ENCODE measurements at places on chromosomes 1 and 21.
A peak's percentile ranks its signal among the peaks of the same experiment; 100 is the strongest.

DNA sequence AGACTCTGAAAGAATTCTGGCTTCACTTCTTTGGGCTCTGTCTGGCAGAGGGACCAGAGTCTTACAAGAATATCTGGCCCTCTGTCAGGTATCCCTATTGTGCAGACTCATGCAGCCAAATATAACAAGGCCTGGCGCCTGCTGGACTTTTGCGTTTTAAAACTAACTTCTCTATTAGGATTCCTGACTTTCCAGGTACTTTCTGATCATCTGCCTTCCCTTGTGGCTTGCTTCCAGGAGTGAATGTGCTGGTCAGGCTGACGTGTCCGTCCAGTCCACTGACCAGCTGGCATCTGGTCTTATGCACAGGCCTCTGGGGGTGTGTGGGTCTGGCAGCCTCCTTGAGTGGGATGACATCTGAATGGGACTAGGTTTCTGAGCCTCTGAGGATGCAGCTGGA lies 8.6 kb upstream of the RAB29 start:
- no peak for DNase-seq

- no peak for DNase-seq
Observed at GRCh38 chr1:63051356-63051755, 267.4 kb downstream of the ATG4C start.

DNA sequence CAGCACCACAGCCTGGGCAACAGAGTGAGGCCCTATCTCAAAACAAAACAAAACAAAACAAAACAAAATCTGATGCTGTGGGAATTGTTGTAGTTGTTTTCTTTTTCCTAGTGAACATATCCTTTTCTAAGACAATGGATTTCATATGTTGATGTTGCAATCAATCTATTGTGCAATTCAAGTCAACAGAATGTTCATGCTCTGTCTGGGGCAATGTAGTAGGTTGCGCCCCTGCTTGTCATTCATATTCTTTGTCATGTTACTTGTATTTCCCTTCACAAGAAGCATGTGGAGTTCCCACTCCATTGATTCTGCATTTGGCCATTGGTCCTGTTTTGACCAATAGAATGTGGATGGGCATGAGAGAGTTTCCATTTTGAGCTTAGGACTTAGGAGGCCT lies 223.9 kb downstream of the DUSP10 start:
- DNase-seq, result no peak

DNA sequence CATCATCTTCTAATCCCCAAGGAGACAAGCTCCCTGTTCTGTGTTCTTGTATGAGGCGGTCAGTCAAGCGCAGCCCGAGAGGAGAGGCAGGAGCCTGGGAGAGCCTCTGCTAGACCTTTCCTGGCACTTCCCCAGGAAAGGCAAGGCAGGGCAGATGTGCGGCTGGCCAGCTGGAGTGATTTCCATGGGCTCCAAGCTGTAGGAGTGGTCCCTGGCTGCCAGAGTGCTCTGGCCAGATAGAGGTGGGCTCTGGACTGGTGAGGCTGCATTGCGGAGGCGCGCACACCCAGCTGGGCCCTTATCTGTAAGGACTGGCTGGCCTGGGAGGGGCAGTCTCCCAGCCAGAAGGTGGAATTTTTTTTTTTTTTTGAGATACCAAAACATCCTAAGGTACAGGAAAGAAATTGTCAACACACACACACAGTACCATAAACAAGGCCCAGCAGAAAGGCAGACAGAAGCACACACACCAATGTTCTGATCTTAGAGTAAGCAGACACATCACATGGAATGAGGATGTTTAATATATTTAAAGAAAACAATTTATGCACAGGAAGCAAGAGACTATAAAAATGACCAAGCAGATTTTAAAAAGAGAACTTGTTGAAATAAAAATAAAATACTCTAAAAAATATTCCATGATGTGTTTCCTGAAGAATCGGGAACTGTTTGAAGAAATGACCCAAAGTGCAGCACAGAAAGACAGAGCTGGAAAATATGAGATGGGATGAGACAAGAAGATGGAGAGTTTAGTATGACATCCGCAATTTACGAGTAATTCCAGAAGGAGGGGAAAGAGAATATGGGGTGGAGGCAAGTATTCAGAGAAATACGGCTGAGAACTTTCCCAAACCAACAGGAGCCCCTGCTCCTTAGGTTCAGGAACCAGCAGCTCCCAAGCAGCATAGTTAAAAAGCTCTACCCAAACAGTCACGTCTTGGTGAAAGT lies 13.4 kb downstream of the IBA57 start:
- DNase-seq, result no peak

GRCh38 chr1:67348586-67349252 lies 41.0 kb downstream of the IL12RB2 start:
- DNase-seq, result no peak

DNA sequence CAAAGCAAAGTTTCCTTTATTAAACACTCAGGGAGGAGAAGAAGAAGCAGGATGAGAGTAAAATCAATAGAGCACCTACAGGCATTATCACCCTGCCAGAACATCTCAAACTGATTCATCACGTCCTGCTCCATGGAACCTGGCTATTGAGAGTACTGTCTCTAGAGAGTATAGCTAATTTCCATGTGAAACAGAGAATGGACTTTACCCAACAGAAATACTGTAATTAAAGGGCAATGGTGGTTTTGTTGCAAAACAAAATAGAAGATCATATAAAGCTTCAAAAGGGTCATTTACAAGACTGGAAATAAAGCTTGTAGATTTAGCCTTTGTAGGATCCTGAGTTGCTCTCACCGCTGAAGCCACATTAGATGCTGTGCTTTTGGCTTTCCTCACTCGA lies 69.3 kb downstream of the XCL1 start:
- DNase-seq, result no peak

DNA sequence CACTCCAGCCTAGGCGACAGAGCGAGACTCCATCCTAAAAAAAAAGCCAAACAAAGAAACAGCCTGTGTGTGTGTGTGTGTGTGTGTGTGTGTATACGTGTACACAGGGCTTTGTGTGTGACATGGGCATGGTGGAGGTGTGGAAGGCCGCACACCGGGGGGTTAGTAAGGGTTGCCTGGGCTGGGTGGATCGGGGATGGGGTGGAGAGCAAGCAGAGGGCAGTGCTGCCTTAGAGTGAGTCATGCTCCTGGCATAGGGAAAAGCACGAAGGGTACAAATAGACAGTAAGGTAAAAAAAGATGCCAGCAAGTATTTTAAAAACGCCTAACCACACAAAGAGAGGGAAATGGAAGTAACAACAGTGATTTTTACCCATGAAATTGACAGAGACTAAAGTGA lies 6.2 kb downstream of the PRMT2 start:
- DNase-seq, result no peak

DNA sequence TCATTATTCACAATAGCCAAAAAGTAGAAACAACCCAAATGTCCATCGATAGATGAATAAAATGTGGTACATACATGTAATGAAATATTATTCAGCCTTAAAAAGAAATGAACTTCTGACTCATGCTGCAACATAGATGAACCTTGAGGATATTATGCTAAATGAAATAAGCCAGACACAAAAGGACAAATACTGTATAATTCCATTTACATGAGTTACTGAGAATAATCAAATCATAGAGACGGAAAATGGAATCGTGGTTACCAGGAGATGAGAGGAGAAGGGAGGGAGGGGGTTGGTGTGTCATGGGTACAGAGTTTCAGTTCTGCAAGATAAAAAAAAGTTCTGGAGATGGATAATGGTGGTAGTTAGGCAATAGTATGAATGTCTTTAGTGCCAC lies 184.1 kb downstream of the PSMG1 start:
- DNase-seq, result no peak

- DNase-seq, result peak; percentile 16
Observed at GRCh38 chr21:34126269-34126668, 52.9 kb downstream of the MRPS6 start.

- DNase-seq, result no peak
Observed at GRCh38 chr1:71135571-71135970, 54.7 kb upstream of the ZRANB2 start.

GRCh38 chr1:82225421-82226185 lies 424.9 kb downstream of the ADGRL2 start:
- no peak for DNase-seq

DNA sequence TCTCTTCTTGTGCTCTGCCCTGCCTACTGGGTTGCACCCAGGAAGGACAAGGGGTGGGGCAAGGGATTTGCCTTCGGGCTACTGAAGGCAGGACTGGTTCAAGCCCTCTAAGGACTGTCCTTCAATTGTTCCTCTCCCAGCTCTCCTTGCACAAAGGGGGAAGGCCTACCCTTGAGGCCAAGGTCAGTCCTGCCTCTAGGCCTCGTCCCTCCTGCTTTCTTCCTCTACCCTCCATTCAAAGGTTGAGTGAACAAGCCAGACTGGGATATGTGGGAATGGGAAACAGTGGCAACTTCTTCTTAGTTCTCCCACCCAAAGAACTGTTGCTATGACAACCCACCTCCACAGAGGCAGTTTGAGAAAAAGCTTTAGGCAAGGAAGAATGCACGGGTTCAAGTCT lies 2.7 kb downstream of the LURAP1 start:
- no peak for DNase-seq

- DNase-seq, result no peak
Observed at GRCh38 chr1:29674627-29675326, 438.5 kb downstream of the PTPRU start.

GRCh38 chr1:17427696-17428660 lies 11.5 kb downstream of the RCC2 start:
- no peak for DNase-seq

- peak; percentile 73 for DNase-seq
Observed at GRCh38 chr1:89198491-89199072, at the start of gene GBP4. Gene GBP4, minus strand, starts transcription at chr1:89198942. Its CDS starts 108 bp downstream, at chr1:89198834.

DNA sequence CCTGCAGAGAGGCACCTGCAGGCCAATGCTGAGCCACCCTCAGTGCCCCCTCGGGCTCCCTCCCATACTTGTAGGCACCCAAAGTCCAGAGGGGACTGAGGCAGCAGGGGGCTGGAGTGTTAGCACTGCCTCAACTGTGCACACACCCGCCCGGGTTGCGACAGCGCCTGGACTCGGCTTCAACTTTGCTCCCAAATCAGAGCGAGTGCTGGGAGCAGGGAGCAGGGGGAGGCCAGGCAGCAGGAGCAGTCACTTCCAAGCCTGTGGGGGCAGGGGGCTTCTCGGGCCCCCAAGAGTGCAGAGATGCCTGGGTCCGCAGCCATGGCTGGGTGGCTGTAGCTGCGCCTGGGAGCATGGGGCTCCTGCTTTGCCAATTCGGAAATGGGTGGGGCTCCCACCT lies 79.5 kb downstream of the DISP1 start:
- DNase-seq, result no peak

DNA sequence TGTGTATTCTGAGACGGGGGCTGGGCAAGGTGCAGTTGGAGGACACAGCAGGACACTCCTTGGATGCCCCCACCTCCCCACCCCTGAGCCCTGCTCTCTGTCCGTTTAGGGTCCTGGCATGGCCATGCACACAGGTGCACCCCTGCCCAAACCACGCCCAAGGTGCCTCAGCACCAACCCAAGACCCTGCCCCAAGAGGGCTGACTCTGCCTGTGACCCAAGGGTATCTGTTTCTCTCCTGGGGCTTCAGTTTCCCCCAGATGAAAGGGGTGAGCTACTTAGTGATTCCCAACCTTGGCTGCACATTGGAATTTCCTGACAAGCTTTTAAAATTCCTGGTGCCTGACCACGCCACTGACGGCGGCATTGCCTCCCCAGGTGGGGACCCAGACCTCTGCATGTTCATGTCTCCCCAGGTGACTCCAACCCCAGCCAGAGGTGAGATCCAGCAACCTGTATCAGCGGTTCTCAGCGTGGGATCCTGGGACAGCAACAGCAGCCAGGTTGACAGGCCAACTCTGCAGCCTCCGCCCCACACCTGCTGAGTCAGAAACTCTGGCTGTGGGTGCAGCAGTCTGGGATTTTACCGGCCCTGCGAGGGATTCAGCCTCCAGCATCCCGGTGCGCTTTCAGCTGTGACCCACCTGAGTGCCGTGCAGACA lies 483.4 kb downstream of the NPHP4 start:
- no peak for DNase-seq

GRCh38 chr1:185663771-185664296 lies 70.4 kb upstream of the HMCN1 start:
- DNase-seq, result no peak

DNA sequence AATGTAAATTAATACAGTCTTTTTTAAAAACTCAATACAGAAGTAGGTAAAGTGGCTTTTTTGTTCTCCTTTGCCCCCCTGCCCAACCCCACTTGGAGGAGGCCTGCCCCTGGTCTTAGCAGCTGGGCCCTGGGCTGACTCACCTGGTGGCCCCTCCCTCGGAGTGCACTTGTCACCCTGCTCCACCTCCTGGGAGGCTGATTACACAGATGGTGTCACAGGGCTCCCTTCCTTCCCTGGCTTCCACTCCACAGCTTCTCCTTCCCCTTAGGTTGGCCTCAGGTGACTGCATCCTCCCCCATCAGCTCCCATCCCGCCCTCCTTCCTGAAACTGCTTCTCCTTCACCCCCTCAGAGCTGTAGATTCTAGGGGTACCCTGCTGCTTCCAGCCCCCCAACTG lies 11.7 kb upstream of the CAPN9 start:
- DNase-seq, result no peak

DNA sequence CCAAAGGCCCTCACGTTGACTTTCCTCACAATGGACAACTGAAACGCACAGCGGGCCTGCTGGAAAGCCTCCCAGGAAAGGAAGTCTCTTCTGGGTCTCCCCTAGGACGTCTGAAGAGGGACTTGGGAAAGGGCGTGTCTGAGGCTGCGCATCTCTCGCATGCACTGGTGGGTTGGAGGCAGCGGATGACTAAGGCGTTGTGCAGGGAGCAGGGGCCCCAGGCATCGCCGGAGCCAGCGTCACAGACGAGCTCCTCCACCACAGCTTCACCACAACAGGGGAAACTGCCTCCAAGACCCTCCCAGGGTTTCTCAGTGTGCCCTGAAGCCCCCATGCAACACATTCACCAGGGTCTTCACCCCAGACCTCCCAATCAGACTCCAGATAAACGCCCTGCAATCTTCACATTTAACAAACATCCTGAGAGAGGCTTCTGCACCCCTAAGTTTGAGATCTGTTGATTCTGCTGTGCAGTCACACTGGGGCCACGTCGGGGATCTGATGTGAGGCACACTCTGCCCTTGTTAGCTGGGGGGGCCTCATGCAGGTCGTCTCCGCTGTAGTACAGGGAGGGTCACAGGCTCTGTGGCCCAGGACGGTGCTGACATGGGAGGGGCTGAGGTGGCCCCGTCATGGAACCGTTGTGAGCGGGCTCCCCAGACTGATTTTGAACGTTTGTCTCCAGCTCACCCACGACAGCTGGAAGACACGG lies 7.0 kb upstream of the TFF1 start:
- no peak for DNase-seq

GRCh38 chr1:145747398-145748247 lies 28.3 kb downstream of the CD160 start:
- no peak for DNase-seq
